ENCODE measurements at places on chromosomes 13 and 19.
A peak's percentile ranks its signal among the peaks of the same experiment; 100 is the strongest.

DNA sequence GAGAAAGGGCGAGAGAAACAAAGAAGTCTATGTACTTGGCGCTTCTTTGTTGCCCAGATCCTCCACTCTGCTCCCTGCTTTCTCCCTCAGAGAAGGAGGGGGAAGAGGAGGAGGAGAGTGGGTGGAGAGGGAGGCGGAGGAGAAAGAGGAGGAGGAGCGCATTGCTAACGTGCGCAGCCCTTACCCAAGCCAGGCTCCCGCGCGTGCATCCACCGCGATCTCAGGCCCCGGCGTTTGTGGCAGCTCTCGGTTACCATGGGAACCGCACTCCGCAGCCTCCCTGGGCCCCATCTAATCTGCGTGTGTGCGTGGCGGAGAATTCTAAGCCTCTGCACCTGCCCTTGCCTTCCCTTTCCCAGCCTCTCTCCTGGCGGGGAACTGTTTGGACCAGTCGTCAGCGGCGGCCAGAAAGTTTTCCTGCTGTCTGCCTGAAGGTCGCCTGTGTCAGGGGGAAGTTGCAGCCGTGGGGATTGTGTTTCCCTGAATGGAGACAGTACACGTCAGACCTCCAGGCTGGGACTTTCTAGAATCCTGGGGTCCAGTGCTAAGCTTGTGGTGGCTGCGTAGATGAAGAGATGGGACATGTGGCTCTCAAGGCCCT lies at the start of gene ERICH6B:
TSS of gene ERICH6B (minus strand) at position 239 of the 601 bp plus-strand sequence. CDS start 18,734 bp downstream, outside the sequence.
- DNase-seq, result no peak

- DNase-seq, result no peak
Observed at GRCh38 chr19:3381701-3382372, 15.5 kb downstream of the NFIC start.

- DNase-seq, result no peak
Observed at GRCh38 chr19:49152119-49152550, 3.1 kb downstream of the HRC start.

DNA sequence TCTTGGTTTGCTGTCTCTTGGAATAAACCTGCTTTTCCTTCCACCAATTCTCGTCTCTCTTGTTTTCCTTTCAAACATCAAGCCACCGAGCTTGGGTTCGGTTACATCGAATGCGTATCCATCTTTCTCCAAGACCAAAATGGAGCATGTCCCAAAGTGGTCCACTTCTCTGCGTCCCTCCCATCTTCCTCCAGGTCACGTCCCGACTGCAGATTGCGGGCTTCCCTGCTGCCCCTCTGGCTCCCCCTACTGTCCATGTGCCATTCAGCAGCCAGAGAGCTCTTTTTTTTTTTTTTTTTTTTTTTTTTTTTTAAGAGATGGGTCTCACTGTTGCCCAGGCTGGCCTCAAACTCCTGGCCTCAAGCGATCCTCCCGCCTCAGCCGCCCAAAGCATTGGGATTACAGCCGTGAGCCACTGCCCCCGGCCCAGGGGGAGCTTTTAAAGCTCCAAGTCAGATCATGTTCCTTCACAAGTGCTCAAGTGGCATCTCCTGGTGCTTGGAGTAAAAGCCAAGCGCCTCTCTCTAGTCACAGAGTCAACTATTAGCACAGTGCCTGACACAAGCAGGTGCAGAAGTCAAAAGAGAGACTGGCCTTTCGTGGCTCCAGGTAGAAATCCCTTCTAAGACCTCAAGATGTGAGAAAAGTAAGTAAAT lies 10.0 kb downstream of the COL5A3 start:
- peak; percentile 52 for DNase-seq

- no peak for DNase-seq
Observed at GRCh38 chr13:99505814-99506269, 4.6 kb downstream of the TM9SF2 start.

DNA sequence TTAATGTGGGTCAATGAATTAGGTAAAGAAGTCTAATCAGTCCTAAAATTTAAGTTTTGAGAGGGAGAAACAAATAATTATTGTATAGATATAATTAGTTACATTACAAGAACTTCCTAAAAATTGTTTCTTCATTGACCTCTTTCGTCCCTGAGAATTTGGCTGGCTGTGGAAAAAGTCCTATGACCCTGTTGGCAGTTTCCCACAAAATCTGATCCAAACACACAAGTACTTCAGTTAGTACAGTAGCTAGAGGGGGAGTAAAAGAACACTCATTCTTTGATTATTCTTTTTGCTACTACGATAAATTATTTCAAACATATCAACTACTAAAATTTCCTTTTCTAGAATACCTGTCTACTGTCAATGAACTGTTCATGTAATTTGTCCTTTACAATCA lies 11.3 kb downstream of the POSTN start:
- DNase-seq, result no peak

- no peak for DNase-seq
Observed at GRCh38 chr13:113667771-113668490, 912 bp downstream of the GRK1 start.

- DNase-seq, result no peak
Observed at GRCh38 chr19:57803265-57803593, 11.5 kb downstream of the ZNF552 start.

DNA sequence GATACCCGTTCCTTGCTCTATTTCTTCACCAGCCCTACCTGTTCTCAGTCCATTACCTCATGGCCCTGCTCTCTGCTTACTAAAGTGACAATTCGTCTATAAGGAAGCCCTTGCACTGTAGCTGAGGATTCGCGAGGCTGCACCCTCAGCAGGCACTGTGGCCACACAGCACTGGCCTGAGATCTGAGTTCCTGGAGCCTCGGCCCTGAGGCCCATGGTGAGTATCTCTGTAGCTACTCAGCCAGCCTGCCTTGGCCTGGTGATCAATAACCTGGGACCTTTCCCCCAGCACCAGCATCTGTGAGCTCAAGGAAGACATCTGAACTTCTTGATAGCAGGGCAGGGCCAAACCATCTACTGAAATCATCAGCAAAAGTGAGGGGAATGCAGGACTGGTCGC lies 90.7 kb downstream of the RGCC start:
- DNase-seq, result no peak

DNA sequence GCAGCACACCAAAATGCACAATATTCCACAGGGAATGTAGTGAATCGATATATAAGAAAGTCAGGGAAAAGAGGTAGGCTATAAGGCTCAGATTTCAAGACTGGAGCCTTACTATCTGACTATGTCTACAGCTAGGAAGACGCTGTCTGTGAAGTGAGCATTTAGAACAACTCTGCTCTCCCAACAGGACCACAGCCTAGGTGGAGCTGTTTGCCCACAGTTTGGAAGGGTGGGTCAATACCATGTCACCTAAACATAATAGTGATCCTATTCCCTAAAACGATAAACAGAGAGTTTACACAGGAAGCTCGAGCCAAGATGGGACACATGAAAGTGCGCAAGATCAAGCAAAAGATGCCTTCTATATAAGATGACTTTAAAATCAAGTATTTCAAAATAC lies 2486.0 kb upstream of the PCDH20 start:
- DNase-seq, result no peak

DNA sequence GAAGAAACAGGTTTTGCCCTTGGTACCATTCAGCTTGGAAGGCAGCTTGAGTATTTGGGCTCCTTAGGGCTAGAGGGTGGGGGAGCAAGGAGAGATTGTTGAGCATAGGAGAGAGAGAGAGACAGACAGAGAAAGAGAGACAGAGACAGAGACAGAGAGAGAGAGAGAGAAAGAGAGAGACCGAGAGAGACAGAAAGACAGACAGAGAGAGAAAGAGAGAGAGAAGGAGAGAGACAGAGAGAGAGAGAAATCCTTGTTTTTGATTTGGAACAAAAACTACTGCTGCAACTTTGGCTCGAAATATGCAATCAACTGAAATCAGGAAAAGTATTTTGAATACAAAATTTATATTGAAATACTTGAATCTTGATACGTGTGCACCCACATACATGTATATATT lies 85.8 kb upstream of the ZNF536 start:
- DNase-seq, result no peak

DNA sequence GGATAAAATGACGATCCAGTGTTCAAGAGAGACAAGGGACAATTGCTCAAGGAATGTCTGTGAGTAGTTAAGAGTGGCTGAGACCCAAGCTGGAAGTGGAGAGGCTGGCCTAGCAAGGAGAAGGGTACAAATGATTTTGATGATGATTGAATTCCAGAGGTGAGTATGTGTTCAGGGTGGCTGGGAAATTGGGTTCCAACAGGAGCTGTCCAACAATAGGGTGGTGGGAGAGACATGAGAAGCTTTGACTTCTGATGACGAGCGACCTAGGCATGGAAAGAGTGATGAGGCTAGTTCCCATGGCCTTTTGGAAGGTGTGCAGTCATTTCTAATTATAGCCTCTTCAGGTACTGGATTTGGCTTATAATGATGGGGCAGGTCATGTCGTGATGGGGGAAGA lies 29.1 kb upstream of the DCLK1 start:
- no peak for DNase-seq

GRCh38 chr19:33280351-33280921 lies 21.9 kb downstream of the CEBPA start:
- no peak for DNase-seq

DNA sequence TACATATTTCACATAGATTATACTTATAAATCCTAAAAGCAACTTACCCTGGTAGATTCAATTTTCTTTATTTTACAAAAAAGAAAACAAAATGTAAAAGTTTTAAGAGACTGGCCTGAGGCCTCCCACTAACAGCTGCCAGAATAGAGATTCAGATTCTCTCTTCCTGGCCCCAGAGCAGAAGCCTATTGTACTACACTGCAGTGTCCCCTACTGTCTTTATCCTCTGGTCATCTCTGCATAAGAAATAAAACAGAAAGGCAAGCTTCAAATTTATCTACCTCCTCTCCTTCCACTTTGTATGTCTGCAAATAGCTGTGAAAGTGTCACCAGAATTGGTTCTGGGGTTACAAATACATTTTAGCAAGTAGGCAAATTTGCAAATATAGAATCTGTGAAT lies 1004.1 kb upstream of the PCDH9 start:
- DNase-seq, result no peak

DNA sequence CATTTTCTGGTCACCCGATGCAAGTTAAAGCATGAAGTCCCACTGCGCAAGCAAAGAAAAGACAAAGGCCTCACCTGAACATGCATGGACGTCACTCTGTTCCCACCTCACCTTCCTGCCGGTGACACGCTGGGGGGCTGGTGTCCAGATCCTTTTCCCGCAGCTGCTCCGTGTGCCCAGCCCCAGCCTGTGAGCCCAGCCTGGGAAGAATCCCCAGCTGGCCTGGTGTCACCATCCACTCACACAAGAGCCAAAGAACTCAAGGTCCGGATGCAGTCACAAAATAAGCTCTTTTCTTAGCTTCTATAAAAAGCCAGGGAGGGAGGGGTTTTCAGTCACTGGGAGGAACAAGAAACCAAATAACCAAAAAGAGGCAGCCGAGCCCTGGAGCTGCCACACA lies 249.9 kb downstream of the COL4A1 start:
- no peak for DNase-seq

GRCh38 chr19:29641597-29641996 lies 23.7 kb upstream of the PLEKHF1 start:
- no peak for DNase-seq

GRCh38 chr13:39419876-39420275 lies 183.1 kb downstream of the LHFPL6 start:
- DNase-seq, result no peak

DNA sequence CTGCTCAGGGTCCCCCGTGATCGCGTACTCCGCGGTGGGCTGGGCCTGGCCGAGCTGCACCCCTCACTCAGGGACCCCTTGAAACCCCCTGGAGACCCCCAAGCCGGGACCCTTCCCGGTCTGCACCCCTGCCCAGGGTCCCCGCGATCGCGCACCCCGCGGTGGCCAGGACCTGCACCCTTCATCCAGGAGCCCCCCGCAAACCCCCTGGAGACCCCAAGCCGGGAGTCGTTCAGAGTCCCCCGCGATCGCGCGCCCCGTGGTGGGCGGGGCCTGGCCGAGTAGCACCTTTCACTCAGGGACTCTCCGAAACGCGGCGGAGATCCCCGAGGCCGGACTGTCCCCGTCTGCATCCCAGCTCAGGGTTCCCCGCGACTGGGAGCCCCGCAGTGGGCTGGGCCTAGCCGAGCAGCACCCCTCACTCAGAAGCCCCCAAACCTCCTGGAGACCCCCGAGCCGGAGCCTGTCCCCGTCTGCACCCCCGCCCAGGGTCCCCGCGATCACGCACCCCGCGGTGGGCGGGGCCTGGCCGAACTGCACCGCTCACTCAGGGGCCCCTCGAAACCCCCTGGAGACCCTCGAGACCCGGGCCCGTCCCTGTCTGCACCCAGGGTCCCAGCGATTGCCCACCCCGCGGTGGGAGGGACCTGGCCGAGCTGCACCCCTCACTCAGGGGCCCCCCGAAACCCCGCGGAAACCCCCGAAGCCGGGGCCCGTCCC lies 748 bp downstream of the LMNB2 start:
- DNase-seq, result peak; percentile 60

- no peak for DNase-seq
Observed at GRCh38 chr19:4988770-4989251, 19.9 kb downstream of the KDM4B start.

GRCh38 chr19:2425622-2426581 lies 1.5 kb downstream of the TIMM13 start:
- DNase-seq, result no peak

DNA sequence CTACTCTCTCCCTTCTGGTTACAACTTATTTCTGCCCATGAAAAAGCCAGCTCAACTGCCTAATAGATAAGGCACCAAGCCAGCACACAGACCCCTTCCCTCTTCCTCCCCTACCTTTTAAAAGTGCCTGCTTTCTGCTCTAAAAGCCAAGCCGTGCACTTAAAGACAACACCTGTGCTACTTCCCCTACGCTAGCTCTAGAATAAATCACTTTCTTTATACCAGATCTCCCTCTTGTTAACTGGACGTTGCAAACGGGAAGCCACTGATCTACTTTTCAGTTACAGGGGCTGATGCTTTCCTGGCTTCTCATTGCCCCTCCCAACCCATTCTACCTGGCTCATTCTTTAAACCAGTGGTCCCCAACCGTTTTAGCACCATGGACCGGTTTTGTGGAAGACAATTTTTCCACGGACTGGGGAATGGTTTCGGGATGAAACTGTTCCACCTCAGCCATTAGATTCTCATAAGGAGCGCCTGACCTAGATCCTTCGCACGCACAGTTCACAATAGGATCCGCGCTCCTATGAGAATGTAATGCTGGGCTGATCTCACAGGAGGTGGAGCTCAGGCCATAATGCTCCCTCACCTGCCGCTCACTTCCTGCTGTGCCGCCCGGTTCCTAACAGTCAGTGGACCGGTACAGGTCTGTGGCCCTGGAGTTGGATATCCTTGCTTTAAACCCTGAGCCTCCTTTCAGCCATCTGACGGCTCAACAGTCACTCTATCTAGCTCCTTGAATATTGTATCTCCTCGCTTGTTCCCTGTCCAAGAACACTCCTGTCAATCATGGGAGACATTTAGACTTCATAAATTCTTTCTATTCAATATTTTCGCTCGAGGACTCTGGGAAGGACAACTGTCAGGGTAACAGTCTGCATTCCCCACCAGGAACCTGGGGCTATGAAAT lies 841 bp upstream of the ZNF223 start:
- DNase-seq, result no peak
